ACHN (cell line): ENCODE measurements at places on chromosomes 12 and 14.

DNA sequence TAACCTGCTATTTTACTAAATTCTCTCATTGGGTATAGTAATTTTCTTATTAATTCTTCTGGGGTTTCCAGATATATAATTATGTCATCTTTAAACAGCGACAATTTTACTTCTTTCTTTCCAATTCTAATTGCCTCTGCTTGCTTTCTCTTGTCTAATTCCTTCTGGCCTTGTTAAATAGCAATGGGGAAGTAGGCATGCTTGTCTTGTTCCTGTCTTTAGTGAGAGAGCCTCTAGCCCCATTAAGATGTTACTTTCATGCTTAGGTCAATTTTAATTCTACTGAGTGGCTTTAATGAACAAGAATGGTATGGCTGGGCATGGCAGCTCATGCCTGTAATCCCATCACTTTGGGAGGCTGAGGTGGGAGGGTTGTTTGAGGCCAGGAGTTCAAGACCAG is 31.7 kb downstream of the LRTM2 start:
- DNase-seq: no peak

DNA sequence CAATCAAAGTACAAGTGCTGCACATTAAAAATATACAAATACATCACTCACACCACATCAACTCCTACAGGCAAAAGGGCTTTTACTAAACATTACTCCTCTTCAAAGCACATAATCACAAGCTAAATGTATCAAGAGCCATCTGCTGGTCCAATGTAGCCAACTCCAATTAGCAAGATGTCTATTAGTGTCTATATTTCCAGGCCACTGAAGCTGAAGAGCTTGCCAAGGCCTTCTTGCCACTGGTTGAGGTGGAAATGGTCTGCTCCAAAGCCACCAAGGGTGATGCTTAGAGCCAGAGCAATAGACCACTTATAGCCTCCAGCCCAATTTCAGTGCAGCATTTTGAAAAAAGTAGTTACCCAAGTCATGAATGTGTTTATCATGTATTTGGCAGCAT is 54.4 kb downstream of the RASSF9 start:
- DNase-seq: no peak

- no peak for DNase-seq
These were observed 361.2 kb downstream of the CCER1 start for GRCh38 chr12:90593596-90594295.

- no peak for DNase-seq
These were observed 63.8 kb upstream of the ACTN1 start for GRCh38 chr14:69042787-69043444.

- DNase-seq: no peak
These were observed 70.2 kb downstream of the BTG1 start for GRCh38 chr12:92075425-92075914.

DNA sequence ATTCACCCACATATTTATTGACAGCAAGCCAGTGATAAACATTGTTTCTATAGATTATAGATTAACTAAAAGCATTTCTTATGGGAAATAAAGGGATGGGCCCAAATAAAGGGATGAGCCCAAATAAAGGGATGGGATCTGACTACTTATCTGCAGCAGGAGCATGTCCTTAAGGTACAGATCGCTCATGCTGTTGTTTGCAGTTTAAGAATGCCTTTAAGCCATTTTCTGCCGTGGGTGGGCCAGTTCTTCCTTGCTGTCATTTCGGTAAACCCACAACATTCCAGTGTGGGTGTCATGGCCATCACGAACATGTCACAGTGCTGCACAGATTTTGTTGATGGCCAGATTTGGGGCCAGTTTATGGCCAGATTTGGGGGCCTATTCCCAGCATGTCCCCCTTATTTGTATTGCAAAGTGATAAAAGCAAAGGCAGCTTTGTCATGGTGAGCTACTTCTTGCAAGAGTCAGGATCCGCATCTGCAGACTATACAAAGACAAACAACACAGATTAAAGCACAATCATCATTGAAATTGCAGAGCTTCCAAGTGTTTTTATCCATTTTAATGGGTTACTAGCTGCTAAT is 700.7 kb downstream of the LRFN5 start:
- DNase-seq: no peak

- no peak for DNase-seq
These were observed 23.2 kb downstream of the GALNT9 start for GRCh38 chr12:132305991-132306884.

DNA sequence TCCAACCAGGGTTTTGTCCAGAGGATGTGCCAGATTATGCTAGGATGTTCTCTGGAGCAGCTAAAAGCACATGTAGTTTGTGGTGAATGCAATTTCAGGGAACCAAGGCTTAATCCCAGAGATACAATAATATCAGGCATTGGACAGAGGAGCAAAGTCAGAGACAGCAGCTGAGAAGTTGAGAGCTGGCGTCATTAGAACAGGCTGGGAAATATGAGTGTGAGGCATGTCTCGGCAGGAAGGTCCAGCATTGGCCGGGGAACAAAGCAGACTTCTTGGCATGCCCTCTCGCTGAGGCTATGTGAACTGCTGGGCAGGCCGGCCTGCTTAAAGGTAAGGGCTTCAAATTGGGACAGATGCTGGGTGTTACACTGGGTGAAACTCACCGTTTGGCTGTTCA is 125.4 kb downstream of the CAND1 start:
- no peak for DNase-seq

- DNase-seq: no peak
These were observed 148.0 kb downstream of the PDZRN4 start for GRCh38 chr12:41336041-41336549.

DNA sequence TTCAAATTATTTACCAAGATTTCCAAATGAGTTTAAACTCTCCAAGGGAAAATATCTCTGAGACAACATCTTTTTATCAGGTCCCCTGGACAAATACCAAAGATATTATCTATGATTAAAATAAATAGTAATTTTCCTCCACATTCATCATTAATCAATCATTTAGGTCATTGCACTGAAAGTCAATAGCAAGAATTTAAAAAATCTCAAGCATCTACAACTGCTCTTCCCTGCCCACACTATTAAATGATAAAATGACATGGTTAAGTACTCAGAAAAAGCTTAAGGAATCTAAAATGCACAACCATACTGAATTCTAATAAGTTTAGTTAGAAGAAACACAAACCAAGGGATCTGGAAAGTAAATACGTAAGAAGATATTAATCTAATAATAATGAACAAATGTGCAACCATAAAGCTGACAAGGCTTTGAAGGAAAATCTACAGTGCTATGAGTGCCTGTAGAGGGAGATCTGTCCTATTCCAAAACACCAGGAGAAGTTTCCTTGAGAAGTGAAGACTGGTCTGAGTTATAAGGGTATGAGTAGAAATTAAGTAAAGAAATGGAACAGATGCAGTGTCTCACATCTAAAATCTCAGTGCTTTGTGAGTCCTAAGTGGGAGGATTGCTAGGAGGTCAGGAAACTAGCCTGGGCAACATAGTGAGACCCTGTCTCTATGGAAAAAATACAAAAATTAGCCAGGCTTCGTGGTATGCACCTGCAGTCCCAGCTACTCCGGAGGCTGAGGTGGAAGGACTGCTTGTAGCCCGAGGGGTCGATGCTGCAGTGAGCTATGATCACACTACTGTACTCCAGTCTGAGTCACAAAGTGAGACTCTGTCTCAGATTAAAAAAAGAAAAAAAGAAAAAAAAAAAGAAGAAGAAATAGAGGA is 19.2 kb downstream of the INTS13 start:
- DNase-seq: peak; percentile 19

DNA sequence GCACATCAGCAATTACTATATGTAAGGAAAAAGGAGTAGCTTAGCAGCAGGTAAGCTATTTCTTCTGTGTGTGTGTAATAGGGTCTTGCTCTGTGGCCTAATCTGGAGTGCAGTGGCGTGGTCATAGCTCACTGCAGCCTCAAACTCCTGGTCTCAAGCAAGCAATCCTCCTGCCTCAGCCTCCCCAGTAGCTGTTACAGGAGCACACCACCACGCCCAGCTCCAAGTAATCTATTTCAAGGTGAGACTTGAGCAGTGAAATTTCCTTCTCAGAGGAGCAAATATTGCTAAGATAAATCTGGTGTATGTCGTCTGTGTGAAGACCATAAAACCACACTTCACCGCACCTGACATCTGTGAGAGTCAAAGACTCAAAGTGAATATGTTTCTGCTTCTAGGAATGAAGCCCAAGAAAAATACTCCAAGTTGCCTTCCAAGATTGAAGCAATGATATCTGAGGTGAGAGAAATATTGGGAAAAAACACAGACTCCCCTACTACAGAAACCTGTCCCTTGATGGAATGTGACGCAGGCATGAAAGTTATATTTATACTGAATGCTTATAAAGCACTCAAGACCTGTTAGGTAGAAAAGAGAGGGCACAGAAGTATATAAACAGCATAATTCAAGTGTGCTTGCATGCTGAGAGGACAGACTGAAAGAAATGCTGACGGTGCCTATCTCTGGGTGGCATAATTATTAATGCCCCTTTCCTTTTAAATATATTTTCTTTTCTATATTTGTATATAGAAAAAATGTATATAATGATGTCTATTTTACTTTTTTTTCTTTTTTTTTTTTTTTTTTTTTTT is 2.5 kb upstream of the SELPLG start:
- no peak for DNase-seq

GRCh38 chr12:94240171-94240570 is 91.8 kb downstream of the PLXNC1 start:
- no peak for DNase-seq

GRCh38 chr12:14903386-14904098 is 17.9 kb upstream of the MGP start:
- no peak for DNase-seq

DNA sequence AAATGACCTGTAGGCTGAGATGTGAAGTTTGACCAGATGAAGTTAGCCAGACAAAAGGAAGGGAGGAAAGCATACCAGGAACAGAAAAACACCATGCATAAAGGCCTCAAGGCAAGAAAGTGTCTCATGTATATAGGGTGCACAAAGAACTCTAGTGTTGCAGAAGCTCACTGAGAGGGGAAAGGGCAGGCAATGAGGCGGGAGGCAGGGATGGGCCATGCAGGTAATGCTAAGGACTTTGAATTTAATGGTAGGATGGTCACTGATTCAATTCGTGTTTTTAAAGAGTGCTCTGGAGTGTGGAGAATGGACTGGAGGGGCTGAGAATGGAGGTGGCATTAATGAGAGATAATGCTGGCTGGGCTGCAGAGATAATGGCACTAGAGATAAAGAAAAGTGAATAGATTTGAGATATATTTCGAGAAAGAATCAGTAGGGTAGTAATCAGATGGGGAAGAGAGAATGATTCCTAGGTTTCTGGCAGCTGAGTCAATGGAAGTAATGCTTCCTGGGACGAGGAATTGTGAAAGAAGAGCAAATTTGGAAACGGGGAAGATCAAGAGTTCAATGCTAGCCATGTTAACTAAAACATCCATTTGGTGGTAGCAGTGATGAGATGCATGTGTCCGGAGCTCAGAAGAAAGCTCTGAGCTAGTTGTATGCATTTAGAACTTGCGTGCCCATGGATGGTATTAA is 43.1 kb downstream of the LIMA1 start:
- DNase-seq: no peak

DNA sequence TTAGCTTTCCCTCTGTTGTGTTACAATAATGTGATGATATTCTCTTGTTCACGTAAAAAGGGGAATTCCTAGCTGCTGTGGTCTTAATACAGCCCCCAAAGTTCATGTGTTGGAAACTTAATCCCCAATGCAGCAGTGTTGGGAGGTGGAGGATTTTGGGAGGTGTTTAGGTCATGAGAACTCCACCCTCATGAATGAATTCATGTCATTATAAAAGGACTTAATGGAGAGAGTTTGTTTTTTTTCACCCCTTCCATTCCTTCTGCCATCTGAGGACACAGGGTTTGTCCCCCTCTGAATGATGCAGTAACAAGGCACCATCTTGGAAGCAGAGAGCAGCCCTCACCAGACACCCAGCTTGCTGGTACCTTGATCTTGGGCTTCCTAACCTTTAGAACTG is 253.4 kb upstream of the DDHD1 start:
- DNase-seq: no peak

GRCh38 chr14:90551733-90552464 is 155.1 kb downstream of the CALM1 start:
- no peak for DNase-seq

DNA sequence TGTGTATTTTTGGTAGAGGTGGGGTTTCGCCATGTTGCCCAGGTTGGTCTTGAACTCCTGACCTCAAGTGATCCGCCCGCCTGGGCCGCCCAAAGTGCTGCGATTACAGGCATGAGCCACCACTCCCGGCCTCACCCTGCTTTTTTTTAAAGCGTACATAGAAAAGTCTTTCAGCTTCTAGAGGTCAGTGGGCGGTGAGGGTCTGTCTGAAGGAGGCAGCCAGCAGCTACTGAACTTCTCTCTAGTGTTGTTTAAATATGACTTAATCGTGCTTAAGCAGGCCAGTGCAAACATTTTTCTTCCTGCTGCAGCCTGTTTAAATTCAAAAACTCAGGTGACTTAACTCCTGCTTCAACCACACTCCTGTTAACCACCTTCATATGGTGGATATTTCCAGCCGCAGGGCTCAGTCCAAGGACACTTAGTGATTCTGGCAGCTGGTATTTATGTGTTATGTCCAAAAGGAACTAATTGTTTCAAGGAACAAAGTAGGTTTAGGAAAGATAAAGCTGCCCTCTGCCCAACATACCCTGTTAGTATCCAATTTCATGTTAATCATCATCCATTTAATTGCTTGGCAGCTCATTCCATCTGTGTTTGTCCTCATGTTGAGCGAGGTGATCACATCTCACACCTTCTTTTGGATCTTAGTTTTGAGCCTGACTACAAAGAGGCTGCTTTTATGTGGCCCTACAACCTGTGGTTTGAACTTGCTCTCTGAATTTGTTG is 2.0 kb downstream of the PRKAB1 start:
- DNase-seq: no peak

GRCh38 chr12:101962486-101962885 is 85.1 kb downstream of the DRAM1 start:
- peak; percentile 20 for DNase-seq

- no peak for DNase-seq
These were observed 93.9 kb downstream of the DYRK2 start for GRCh38 chr12:67742461-67742860.

GRCh38 chr12:15754233-15754632 is 35.0 kb downstream of the EPS8 start:
- DNase-seq: no peak

DNA sequence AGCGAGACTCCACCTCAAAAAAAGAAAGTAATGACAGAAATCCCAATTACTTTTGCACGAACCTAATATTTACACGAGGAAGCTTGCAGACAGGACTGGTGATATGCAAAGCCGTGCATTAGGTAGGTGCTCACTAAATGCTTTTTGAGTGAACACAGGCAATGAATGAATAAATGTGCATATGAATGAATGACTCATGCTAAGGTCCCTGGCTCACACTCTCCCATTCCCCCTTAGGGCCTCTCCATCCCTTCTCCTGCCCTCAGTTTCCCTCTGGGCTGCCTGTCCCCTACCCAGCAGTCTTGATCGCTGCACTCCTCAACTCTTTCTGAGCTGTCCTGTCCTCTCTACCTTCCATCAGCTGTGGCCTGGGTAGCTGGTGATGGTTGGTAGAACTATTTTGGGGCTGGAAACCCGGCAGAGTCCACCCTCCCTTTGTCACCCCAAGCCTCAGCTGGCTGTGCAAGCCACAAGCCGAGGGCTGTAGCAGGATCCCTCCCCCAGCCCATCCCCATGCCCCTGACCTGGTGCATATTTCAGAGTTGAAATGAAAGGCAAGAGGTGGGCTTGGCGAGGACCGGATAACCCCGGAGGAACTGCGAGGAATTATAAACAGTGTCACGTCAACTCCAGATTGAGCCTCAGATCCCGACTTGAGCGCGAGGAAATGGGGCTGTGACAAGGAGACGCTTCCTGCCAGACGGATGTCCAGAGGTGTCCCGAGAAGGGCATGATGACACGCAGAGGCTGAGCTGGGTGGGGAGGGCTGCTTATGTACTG is 191.7 kb upstream of the GSC start:
- DNase-seq: no peak
